ENCODE measurements at places on chromosomes 11 and 22.
A peak's percentile ranks its signal among the peaks of the same experiment; 100 is the strongest.

DNA sequence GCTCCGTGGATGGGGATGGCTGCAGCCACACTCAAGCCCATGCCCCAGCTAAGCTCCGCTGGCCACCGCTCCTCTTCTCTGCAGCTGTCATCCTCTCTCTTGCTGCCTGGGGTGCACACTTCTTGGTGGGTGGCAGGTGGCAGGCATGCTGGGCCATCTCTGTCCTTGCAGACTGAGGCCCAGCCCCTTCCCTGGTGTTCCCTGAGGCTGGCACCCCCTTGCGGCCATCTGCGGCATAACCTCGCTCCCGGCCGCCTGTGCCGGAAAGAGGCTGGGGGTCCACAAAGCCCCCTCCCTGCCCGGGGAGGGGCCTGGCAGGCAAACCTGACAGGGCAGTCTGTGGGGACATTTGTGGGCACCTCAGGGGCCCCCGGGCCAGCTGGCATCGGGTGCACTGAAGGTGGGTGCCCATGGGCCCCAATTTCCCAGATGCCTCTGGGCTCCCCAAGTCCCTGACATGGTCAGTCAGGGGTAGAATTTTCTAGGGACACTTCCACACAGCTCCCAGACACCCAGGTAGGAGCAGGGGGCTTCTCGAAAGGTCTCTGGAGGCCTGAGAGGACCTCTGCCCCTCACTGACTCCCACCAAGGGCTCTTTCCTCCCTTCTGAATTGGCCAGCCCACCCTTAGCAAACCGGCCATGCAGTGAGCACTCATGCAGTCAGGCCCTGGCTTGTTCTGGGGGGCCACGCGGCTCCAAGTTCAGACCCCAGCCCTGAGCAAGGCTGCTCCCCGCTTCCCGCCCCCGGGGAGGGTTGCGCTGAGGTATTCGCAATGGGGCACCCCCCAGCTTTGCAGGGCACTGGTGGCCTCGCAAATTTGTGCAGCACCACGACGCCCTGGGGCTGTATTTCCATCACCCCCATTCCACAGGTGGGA is 23.5 kb upstream of the TH start:
- DNase-seq: peak; percentile 12

- DNase-seq: no peak
Observed at GRCh38 chr22:45887202-45888131, 89.5 kb downstream of the WNT7B start.

DNA sequence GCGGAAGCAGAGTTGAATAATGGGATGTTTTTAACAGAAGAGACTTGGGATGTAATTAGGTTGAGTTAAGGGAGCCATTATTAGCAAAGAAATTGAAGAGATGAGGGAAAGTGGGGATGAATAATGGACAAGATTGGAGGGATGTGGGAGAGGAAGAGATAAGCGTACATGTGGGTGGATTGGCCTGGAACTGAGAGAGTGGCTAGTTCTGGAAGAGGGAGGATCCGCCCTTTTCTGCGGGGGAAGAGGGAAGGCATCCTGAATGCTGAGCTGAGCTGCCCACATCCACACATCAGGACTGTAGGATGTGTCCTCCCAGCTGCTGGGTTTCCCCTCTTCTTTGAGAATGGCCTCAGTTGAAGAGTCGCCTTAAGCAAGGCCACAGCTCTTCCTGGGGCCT is 68.3 kb upstream of the CADM1 start:
- DNase-seq: no peak

GRCh38 chr11:14451825-14452224 is 47.8 kb downstream of the COPB1 start:
- DNase-seq: peak; percentile 65

- DNase-seq: no peak
Observed at GRCh38 chr22:50016988-50017700, 4.6 kb upstream of the IL17REL start.

DNA sequence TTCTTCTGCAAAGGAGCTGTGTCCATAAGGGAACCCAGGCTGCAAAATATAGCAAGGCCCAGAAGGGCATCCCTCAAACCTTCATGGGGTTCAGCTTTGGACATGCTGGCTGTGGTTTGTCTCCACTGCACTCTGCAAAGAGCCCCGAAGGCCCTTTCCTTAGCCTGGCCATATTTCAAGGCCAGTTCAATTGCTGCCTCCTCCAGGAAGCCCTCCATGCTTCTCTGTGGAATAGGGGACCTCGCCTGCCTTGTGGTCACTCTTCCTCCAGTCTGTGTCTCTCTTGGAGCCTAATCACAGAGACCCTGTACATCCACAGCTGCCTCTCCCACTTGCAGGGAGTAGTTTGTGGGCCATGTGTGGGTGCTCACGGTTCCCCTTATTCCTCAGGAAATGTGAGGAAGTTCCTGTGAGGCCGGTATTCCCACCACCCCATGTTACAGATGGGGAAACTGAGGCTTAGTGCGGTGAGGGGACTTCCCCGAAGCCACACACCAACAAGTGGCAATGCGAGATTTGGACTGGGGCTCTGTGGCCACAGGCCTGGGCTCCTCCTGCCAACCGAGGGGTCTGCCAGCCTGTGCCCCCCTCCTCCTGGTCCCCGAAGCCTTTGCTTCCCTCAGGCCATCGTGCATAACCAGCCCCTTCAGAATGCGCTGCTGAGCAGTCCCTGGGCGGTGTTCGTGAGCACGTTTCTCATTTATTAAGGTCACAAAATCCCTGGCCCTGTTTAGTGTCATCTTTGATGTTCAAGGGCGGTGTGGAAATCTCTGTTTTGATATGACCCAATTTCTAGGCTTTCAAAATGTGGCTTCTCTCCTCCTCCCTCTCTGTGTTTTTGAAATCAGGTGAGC is 65.8 kb downstream of the PARVB start:
- no peak for DNase-seq

DNA sequence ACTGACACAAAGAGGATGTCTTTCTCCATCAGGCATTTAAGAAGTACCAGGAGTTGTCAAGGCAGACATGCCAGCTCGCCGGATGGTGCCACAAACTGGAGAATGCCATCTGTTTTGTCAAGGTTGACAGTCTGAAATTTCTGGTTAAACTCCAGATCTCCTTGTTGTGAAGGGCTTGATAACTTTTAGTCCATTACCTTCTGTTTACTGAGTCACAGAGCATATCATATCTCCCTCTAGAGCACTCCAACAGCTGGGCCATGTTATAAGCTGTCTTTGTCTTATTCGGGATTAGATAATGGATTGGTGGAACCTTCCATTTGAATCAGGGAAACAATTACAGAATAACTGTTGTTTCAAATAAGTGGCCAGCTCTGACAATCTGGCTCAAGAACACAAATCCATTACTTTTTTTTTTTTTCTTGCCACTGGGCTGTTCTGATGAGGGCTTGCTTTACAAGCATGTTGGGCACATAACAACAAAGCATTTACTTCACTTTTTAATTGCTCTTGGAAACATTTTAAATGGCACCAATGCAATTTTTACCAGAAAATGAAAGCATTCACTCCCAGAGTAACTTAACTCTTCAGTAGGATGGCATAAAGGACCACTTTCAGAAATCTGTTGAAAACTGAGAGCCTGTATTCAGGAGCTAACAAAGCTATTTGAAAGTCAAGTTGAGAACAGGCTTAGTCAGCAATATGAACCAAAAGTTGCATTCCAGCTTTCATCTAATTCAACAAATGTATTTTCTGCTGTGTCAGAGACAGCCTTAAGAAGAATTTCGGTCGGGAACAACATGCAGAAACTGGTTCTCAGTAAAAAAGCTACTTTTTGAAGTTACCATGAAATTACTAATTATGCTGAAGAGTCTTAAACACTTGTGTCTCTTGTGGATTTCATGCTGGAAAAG is 227.6 kb upstream of the PITPNB start:
- no peak for DNase-seq

DNA sequence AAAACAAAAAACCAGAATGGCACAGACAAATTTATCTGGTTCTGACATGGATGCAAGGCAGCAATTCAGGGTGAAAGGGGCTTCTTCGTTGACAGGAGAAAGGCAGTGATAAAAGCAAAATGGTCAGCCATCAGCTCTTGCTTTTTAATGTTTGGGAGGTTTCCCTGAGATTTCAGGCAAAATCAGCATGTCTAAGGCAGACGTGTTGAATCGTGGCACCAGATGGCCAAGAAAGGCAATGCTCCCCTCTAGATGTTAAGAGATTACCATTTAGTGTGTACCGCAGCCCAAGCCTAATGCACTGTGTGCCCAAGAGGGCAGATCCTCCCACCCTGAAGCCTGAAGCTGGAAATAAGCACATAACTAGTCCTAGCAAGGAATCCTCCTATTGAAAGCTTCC is 88.8 kb upstream of the GALNT18 start:
- DNase-seq: no peak

- peak; percentile 33 for DNase-seq
Observed at GRCh38 chr22:50089682-50090411, at the start of gene MOV10L1. Gene MOV10L1 (plus strand): TSS chr22:50090006. CDS start chr22:50090089, 83 bp downstream.

- DNase-seq: peak; percentile 15
Observed at GRCh38 chr11:1150769-1151365, 6.9 kb upstream of the MUC5AC start.

- no peak for DNase-seq
Observed at GRCh38 chr22:41478891-41479521, 10.1 kb downstream of the ACO2 start.

DNA sequence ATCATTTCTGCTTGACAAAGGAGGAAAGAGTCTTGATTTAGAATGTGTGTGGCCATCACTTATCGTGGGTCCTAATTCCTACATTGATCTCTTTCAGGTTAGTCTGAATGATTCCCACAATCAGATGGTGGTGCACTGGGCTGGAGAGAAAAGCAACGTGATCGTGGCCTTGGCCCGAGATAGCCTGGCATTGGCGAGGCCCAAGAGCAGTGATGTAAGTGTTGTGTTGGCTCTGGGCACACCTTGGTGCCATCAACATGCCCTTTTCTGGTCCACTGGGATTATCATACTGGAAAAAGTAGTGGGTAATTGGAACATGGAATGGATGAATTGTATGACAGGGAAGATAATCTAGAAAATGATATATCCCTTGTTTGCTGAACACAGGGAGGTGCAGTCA is 17.1 kb upstream of the SORL1-AS1 start:
- DNase-seq: no peak

GRCh38 chr11:75151346-75152047 is 590 bp downstream of the SLCO2B1 start:
- DNase-seq: no peak

DNA sequence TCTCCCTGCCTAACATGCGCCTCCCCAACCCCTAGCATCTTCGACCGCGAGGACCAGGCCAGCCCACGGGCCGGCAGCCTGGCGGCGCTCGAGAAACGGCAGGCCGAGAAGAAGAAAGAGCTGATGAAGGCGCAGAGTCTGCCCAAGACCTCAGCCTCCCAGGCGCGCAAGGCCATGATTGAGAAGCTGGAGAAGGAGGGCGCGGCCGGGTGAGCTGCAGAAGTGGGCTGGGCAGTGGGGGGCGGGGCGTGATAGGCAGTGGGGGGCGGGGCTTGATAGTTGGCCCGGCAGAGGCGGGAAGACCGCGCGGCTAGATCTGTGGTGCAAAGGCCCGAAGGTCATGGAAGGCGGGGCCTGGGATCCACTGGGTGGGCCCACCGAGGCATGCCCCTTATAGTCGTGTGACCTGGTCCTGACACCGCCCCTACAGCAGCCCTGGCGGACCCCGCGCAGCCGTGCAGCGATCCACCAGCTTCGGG is 8.7 kb downstream of the SELENOM start:
- no peak for DNase-seq

DNA sequence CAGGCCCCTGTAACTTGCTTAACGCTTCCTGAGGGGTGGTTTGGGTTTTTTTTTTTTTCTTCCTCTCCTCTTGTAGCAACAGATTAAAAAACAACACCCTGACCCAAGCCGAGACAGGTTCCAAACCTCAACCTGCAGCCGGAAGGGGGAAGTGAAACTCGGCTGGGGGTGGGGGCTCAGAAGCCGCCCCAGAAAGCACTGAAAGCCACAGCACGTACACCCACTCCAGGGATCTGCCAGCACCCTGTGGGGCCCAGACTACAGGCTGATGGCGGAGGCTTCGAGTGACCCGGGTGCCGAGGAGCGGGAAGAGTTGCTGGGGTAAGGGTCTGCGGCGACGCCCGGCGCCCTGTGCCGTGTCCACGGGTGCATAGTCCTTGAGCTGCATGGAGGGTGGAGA is at the start of gene LSP1:
Gene LSP1, plus strand, starts transcription at position 208 of the 400 bp plus-strand sequence. Its CDS starts 61 bp downstream, at position 269.
- no peak for DNase-seq

DNA sequence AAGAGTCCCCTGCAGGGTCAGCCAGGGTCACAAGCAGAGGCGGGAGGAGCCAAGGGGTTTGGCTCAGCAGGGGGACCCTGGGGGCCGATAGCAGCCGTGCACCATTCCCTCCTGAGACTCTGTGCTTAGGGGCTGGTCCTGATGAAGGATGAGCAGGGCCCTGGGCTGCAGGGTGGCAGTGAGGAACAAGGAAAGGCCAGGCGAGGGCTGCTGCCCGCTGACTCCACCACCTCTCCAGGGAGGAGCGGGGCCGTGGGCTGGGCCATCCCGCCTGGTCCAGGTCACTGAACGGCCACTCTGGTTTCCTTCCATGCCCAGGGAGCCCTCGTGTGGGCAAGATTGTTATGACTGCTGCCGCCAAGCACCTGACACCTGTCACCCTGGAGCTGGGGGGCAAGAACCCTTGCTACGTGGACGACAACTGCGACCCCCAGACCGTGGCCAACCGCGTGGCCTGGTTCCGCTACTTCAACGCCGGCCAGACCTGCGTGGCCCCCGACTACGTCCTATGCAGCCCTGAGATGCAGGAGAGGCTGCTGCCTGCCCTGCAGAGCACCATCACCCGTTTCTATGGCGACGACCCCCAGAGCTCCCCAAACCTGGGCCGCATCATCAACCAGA is 9.2 kb upstream of the NDUFS8 start:
- no peak for DNase-seq

DNA sequence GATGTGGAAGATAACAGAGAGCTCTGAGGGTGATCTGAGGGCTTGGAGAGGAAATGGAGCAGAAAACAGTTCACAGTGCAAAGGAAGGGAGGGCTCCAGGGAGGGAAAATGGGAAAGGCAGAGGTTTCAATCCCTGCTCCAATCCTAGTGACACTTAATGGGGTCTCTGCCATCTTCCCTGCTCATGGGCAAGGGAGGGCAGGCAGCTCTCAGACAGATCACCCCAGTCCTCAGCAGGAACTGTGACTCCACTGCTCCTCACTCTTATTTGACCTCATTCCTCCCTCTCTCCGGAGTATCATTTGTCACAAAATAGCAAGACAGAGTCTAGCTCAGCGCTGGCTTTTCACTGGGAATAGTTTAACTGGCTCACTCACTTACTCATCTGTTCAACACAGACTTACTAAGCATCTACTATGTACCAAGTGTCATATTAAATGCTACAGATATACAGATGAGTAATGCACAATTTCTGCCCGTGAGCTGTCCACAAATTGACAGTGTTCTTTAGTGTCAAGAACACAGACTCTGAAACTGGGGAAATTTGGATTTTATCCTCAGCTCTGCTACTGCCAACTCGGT is 817.4 kb downstream of the OPCML start:
- peak; percentile 64 for DNase-seq

DNA sequence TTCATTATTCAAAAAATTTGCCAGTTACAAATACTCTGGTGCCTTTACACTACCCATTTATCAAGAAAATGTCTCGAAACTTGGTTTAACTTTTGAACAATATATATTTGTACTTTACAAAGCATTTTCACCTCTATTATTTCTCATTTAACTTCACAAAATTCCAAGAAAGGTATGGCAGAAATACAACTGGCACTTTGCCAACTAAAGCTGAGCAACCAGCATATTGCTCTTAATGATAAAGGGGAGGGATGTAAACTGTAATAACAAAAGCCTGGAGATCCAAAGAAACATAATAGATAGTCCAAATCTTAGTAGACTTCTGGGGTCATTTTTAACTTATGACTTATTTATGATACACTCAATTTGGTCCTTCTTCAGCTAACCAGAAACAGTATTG is 7.7 kb downstream of the PITPNB start:
- DNase-seq: no peak
